Stimulated activated CD8-positive, alpha-beta memory T cell treated with anti-CD3 and anti-CD28 coated beads, Interleukin-15, amount 100 ng/mL, for 4 hours (primary cell): ENCODE measurements at places on chromosomes 5 and 9.

- peak; percentile 50 for DNase-seq
Observed at GRCh38 chr5:141513627-141514329, 24.9 kb downstream of the PCDHGC5 start.

DNA sequence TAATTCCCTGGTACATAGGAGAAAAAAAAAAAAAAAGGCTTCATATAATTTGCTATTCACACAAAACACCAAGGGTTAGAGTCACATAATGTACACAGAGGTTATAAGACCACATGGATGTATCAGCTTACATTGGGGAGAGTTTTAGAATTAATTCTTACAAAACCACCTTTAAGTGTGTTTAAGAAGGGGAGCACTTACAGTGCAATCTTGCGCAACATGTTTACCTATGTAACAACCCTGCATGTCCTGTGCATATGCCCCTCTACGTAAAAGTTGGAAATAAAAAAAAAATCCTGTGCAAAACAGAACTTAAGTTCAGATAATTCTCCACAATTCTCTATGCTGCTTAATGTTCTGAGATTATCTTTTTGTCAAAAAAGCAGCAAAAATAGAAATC lies 190.0 kb downstream of the DENND1A start:
- DNase-seq, result no peak

DNA sequence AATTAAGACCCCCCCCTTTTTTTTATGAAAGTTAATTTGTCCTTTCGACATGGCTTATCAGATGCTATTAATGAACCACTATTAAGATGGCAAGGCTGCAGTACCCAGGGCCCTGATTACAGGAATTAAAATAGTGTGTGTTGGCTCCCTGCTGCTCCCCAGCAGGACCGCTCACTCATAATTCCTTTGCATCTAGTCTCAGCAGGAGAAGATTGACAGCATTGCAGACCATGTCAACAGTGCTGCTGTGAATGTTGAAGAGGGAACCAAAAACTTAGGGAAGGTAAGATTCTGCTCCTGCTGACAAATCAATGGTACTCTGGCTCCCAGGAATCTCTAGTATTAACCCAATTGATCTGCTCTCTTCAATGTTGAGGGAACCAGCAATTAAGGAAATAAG lies 61.0 kb downstream of the STX17 start:
- DNase-seq, result no peak

DNA sequence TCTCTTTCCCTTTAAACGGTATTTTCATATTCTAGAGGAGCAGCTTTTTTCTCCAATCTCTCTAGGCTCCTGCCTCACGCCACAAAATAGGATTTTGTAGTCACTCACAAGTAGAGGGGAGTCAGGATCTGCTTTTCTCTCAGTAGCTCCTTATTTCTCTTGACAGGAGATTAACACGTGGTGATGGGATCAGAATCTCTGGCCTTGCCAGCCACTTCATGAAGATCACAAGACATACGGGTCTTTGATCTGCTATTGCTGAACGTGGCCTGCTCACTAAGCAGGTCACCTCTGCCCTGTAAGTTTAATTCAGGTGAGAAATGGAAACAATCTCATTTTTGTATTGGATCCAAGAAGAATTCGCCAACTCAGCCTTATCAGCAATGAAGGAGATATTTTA lies 257.5 kb downstream of the DIRAS2 start:
- no peak for DNase-seq

DNA sequence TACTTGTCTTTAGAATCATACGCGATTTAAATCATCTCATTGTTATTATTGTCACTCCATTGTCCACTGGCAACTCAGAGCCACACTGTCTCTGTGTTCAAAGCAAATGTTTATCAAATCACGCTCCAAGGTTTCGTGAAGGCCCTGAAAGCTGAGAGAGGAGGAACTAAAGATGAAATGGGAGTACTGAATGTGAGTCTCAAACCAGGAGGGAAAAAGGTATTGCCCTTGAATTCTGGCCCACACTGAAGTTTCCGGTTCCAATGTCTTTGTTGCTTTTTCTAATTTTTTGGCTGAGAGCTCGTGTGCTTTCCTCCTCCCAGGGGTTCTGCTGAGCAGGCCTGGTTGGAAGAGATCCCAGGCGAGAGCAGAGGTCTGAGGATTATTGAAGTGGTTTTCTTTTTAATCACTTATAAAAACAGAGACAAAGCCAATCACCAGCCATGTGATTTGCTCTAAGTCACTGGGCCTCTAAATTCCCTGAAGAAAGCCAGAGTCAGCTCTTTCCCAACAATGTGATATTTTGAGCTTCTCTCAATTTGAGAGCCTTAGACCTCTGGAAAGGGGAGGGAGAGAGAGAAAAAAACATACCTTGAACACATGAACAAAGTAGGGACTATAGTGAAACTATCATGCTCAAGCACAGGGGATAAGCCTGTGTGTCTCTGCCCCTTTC lies 420.8 kb upstream of the GRAMD2B start:
- DNase-seq, result no peak

GRCh38 chr9:22278426-22278825 lies 168.2 kb upstream of the DMRTA1 start:
- no peak for DNase-seq

DNA sequence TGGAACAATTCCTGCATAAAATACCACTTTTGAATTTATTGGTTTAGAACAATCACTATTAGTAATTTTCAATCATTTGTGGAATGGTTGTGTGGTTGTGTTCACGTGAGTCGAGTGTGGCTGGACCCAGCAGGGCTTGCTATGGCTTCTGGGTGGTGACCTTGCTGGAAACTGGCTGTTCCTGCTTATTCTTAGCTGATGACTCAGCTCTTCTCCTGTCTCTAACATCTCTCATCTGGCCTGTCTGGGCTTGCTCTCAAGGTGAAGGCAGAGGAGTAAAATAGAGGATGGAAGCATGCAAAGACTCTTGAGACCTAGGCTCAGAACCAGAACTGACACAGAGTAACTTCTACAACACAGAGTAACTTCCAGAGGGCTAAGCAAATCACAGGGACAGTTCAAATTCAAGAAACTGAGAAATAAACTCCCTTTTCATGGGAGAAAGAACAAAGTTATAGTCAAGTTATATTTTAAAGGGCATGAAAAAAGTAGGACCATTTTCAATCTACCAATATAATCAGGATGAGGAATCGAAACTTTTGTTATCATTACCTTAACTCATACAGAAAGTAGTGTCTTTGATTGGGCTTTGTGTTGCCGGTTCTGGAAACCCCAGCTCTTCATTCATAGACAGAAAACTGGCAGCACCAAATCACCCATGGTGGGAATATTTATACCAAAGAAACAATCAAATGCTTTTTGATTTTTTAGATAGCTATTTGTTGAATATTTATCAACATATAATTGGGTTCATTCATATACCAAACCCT lies 665.1 kb downstream of the CDH18 start:
- DNase-seq, result no peak

DNA sequence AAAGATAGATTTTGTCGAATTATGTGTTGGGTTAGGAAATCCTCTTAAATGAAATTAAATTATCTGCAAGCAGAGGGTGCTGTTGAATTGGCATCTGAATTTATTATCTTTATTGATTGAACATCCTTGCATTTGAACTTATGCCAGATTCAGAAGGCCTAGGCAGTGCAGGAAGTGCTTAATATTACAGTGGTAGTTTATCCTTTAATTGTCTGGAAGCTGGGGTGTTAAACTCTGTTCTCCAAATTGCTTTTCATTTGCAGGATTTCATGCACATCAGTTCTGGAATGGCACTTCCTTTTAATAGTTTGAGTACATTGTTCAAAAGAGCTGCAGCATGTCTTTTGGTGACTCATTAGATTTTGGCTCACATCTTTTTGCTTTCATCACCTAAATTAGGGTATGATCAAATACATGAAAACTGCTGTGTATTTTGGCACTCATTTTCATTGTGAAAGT lies 186.3 kb downstream of the KDM4C start:
- no peak for DNase-seq

DNA sequence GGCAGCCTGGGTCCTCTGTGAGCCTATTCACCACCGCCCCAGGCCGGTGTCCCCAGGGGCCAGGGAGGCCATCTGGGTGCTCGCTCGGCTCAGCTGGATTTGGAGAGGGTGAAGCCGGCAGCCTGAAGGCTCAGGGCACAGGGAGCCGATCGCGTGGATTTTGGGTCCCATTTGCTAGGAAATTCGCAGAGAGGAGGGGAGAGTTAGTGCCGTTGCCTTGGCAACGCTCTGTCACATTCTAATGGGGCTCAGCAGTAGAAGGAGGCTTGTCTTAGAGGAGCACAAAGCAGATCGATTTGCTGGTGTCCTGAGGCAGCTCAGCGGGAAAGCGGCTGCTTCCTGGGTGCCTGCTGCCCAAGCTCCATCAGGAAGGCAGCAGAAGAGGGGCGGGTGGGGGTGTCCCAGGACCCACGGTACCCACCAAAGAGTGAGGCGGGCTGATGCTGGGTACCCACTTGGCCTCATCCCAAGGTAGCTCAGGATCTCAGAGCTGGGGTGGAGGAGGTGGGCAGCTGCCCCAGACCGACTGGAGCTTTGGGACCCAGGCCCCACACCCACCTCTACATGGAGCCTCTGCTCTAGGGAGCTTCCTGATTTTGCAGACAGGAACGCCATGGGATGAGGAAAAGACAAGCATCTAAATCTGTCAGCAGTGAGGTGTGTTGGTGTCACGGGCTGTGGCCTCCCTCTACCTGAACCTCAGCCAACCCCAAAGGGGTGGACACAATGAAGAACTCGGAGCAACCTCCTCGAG lies 17.1 kb upstream of the OLFM1 start:
- DNase-seq, result no peak

GRCh38 chr5:110088676-110089436 lies 399.1 kb downstream of the MAN2A1 start:
- no peak for DNase-seq

- DNase-seq, result no peak
Observed at GRCh38 chr9:133904346-133905090, 87.6 kb downstream of the VAV2 start.

- DNase-seq, result no peak
Observed at GRCh38 chr9:16341177-16341576, 529.3 kb downstream of the BNC2 start.

DNA sequence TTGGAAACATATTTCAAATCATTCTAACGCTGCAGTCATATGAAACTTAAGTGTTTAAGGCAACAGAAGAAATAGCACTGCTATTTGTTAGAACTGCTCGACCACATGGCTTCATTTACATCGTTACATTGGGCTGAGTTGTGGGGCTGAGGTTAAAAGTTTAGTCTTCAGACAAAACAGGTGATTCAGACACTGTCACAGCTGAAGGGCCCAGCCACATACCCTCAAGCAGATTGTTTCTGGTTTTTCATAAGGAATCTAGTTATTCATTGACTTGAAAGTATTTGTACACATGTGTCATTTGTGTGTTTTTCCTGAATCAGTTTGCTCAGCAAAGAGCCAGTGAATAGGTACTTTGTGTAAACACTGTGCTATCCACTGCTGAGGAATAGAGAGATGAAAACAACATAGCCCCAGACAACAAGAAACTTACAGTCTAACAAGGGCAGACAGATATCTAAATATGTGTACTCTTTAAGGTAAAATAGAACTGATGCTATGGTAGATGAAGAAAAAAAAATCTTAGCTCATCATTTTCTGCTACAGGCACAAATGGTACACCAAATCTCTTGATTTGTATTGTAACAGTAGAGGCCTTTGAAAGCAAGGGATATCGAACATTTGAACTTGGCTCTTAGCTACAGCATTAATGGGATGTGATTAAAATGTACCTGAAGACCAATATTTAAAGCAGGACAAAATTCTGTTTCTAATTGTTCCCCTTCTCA lies 357.6 kb upstream of the RPS23 start:
- DNase-seq, result no peak

- no peak for DNase-seq
Observed at GRCh38 chr5:62273687-62274086, 32.3 kb upstream of the KIF2A start.

DNA sequence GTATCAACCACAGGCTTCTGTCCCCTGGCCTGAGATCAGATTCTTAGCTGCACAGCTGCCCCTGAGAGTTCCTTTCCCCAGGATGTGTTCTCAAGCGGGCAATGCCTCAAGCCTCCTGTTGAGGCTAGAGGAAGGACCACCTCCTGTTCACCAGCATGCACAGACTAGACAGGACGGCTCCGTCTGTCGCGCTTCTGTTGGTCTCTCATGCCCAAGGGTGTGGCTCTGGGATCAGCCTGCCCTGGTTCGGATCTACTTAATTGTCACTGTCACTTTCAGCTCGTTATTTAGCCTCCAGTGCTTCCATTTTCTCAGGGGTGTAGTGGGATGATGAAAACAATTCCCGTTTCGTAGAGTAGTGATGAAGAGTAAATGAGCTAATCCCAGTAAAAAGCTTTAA lies 103.1 kb downstream of the KCNIP1 start:
- DNase-seq, result no peak

- no peak for DNase-seq
Observed at GRCh38 chr5:61004448-61004847, 59.4 kb downstream of the NDUFAF2 start.

DNA sequence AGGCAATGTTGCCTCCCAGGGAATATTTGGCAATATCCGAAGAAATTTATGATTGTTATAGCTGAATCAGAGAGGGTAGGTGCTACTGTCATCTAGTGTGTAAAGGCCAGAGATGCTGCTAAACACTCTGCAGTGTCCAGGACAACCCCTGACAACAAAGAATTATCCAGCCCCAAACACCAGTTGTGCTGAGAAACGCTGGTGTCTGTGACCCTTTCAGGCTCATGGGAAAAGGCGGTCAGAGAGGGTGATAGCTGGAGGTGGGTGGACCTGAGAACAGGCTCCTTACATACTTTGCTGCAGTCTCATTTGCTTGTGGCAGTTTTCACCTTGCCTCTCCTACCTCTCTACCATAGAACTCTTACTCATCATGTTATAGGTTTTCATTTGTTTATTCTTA lies 295.3 kb upstream of the DMRT1 start:
- no peak for DNase-seq

DNA sequence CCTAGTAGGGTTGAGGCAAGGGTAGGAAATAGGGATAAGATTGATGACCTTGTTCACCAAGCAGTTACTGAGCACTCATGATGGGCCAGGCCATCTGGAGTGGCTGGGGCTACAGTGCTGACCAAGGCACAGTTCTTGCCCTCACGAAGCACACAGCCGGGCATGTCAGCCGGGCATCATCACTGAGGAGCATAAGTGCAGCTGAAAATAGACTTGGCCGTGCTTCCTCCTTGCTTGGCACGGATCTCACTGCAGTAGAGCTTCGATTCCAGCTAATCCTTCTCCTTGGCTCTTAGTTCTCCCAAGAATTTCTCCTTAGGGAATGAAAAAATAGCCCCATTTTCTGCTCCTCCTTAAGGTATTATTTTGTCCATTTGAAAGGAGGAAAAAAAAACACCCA lies 116.6 kb downstream of the NMUR2 start:
- no peak for DNase-seq

GRCh38 chr5:39566891-39567290 lies 142.1 kb upstream of the DAB2 start:
- no peak for DNase-seq

GRCh38 chr5:65837139-65837538 lies 89.2 kb upstream of the ERBIN start:
- DNase-seq, result no peak

DNA sequence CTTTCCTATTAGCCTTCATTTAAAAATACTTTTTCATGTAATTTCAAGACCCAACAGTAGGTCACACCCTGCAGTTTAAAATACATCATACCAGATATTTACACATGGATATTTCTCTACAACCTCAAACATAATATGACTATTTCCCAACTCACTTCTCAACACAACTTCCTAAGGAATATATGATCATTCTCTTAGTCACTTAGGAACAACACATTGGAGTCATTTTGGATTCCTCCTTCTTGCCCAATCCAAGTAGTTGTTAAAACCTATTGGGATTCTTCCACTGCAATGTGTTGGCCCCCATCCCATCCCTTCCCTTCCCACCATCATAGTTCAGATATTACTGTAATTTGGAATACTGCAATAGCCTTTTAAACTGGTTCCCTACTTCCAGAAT lies 145.5 kb downstream of the DCP2 start:
- DNase-seq, result no peak

GRCh38 chr5:55903121-55903701 lies 52.1 kb downstream of the IL31RA start:
- DNase-seq, result peak; percentile 41
